ENCODE measurements at places on chromosomes 7 and 10.

DNA sequence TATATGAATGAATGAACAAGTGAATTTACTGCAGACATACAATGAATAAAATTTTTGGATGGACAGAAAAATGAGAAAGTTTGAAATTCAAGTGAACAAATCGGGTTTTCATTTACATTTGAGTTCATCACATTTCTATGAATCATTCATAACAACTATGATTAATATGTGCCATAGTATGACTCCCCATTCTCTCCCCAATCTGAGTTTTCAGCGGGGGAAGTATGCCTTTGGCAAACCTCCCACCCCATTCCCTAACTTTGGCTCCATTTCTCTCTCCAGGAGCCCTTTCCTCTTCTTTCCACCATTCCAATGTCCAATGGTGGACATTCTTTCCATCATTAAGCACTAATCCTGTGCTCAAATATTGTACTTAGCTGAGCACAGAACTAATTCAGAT lies 96.8 kb upstream of the LSM8 start:
- DNase-seq = no peak

- DNase-seq = no peak
These were observed 160.6 kb upstream of the ADO start for GRCh38 chr10:62643606-62644587.

DNA sequence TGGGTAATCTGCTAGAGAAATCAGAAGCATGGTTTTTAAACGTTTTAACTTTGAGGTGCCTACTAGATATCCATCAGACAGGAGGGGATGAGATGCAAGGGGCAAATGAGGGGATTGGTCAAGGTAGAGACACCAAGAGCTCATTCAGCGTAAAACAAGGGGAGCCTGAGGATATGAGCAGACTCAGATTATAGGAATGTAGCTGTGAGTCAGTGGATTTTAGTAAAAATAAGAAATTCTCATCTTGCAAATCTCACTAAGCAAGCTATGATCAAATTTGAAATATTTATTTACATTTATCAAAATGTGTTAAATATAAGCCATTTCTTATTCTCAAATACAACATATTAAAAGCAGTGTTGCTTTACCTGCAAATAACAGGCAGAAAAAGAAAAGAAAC lies 21.4 kb upstream of the TFEC start:
- DNase-seq = no peak

DNA sequence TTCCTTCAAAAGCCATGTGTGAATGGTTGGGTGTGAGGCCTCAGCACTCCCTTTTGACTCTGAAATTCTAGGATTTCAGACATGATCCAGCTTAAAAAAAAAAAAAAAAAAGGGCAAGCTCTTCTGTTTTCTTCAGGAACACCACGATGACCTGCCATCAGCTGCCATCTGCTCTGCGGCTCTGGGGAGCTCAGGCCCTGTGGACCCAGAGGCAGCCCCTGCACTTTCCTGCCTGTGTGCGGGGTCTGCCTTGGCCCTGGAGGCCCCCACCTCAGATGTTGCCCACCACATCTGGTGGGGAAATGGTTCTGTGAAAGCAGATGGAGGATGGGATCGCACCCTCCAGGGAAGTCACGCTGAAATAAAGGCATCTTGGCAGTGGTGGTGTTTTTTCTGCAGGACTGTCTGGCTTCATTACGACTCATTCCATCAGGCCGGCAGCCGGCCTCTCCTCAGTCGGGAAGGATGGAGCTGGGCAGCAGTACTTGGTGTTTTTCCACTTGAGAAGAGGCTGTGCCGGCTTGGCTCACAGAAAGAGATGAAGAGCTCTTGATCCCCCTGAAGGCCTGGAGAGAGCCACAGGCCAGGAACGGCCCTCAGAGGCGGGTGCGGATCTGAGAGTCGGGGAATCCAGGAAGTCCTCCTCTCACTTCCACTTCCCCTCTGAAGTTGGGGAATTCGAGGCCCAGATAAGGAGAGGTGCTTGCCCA lies 66.1 kb upstream of the AQP1 start:
- DNase-seq = no peak

GRCh38 chr7:6691609-6692106 lies 15.1 kb downstream of the ZNF12 start:
- DNase-seq = no peak

GRCh38 chr10:47425813-47426419 lies 41.8 kb upstream of the ZNF488 start:
- no peak for DNase-seq

DNA sequence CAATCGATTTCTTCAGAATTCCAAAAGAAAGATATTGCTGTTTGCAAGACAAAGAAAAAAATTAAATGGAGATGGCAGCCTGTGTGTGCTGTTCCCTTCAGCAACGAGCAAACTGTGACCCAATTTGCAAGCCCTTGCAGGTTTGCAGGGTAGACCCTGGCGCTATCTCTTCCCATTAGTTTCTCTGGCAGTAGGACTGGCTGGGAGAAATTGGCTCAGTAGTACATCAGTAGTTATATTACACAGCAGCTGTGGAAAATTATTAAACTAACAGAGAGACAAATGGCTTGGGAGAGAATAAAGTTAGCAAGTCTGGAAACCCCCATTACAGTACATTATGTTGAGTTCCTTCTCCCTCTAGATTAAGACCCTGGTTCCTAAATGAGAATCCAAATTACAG lies 116.4 kb upstream of the ITGB1 start:
- no peak for DNase-seq

GRCh38 chr10:26950934-26951333 lies 90.2 kb upstream of the ABI1 start:
- no peak for DNase-seq

GRCh38 chr7:130894146-130894908 lies 160.3 kb upstream of the KLF14 start:
- no peak for DNase-seq

DNA sequence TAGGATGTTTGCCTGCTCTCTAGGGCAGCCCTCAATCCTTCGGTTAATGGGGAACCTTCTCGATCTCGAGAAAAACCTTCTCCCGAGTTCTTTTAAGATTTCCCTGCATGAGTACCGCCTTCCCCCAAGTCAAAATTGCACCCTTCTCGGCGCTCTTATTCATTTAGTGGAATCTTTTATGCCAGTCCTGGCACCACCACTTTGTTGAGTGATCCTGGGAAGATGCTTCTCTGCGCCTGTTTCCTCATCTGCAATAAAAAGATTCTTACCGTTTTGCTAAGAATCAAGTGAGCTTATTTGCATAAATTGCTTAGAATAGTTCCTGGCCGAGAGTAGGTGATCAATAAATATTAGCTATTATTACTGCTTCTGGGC lies 697 bp downstream of the ARPC1A start:
- no peak for DNase-seq

DNA sequence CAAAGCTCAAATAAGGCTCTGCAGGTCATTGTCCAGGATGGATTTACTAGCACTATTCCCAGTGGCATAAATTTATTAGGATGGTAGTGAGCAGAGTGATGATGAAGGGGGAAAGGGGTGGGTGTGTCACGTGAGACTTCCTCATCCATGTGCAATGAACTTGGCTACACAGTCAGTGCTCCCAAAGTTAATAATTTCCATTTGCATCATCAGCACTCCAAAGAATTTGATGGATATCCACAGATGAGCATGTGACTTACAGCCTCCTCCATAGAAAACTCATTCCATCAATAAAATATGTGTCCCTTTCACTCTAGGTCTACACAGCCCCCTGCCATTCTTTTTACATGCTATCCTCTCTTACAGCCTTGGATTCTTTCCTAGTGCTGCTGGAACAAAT lies 142.6 kb upstream of the PLPP4 start:
- DNase-seq = no peak

- no peak for DNase-seq
These were observed 38.0 kb upstream of the SPOCK2 start for GRCh38 chr10:72126184-72126871.

- no peak for DNase-seq
These were observed 53.7 kb downstream of the CTTNBP2 start for GRCh38 chr7:117819558-117819957.

- DNase-seq = no peak
These were observed 56.6 kb upstream of the PTN start for GRCh38 chr7:137399827-137400823.

DNA sequence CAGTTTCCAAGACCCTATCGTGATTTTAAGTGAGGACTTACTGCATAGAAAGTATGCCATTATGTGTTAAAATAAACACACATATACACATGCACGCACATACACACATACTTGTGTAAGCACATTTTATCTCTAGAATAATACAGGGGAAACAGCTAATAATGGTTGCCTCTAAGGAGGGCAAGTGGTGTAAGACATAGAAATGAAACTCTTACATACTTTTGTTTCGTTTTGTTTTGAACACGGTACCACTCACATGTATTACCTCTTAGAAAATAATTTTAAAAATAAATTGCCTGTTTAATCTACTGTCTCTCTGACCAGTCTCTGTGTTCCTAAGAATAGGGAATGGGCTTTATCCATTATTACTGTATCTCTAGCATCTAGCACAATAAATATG lies 49.2 kb downstream of the HERPUD2 start:
- DNase-seq = no peak

DNA sequence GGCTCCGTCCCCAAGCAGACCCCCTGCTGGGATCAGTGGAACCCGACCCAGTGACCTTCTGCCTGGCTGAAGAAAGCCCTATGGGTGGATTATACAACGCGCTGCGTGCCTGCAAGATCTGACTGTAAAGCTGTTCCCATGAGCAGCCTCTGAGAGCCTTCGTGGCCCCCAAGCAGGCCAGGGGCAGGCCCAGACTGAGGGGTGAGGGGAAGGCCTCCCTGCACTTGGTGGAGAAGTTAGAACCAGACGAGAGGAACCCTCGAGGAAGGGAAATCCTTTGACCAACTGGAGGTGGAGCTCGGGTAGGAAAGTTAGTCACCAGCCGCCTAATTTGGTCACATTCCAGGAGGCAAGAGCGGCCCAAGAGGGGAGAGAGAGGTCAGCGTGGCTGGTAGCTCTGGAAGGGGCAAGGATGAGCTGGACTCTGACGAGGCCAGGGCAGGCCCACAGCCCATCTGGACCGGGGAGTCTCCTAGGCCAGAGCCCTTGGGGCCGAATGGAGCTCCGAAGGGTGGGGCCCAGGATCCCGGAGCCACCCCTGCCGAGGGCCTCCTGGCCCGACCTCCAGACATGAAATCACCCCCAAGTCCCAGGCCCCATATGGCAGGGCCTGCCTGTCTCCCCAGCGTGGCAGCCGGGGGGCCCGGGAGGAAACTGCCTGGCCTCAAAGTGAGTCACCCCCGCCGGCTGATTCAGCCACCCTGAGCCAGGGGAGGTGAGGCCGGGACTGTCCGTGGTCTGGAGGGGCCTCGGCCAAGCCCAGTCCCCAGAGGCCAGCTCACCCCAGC lies 23.3 kb upstream of the PDGFA start:
- peak; percentile 57 for DNase-seq

DNA sequence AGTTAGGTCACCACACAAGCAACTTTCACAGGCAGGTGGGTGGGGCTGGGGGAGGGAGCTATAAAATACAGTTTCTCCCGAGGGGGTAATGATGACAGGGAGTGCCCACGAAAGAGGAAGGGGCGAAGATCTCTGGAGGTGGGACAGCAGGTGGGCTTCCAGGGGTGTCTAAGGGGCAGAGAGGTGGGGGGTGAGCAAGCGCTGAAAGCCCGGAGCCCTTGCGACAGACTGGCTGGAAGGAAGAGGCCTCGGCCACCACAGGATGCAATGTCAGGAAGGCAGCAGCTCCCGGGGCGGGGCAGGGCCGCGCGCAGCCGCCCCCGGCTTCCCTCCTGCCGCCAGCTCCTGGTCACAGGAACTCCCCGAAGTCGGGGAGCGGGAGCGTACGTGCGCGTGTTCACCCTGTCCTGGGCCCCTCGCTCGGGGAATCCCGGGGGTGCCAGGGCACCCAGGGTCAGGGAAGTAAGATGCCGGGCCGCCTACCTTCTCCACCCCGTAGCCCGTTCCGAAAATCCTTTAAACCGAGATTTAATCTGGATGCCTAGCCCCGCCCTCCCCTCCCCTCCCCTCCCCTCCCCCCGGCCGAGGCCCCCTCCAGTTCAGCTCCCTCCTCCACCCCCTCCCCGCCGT lies 105.2 kb upstream of the PPIF start:
- DNase-seq = peak; percentile 54

- DNase-seq = no peak
These were observed 2.4 kb upstream of the KLF14 start for GRCh38 chr7:130736298-130736900.

GRCh38 chr7:40772096-40772495 lies 637.3 kb downstream of the SUGCT start:
- no peak for DNase-seq

GRCh38 chr7:134485203-134485602 lies 26.3 kb upstream of the AKR1B1 start:
- no peak for DNase-seq

GRCh38 chr10:72649291-72649690 lies 23.4 kb upstream of the MICU1 start:
- DNase-seq = no peak

DNA sequence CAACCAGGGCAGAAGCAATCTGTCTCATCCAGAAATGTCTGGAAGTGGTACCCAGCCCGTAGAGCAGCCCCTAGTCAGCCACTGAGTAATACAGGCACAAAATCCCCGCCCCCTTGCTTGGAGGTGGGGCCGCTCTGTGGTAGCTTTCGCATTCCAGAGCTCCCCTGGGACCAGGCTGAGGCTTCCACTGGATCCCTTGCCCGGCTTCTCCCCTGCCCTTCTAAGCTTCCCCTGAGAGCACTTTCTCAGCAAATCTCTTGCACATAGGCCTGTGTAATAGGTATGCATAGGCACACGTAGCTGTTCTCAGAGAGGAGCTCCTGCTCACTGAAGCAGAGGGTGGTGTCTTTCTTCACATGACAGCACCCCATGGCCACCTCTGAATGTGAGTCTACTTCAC lies 144.2 kb downstream of the BMS1 start:
- no peak for DNase-seq

DNA sequence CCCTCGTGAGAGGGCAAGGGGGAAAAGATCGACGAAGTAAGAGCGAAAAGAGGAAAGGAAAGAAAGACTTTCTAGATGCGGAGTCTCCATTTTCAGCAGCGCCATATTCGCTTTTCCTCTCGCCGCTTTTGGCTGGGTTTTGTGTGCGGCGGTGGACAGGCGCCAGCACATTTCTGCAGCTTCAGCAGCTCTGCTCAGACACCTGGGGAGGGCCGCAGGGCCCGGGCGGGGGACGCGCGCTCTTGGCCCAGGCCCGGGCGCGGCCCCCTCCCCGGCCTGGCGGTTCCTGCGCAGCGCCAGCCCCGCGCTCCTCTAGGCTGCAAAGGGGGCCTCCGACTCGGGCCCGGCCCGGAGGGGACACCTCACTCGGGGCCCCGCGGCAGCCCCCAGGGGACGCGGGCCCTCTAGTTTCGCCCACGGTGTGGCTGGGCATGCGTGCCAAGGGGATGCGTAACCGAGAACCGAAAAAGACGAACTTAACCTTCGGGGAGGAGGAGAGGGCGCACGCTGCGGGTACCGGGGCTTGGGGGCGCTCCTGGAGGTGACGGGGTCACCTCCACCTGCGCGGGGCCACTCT lies 34.5 kb upstream of the EBLN1 start:
- DNase-seq = peak; percentile 64

DNA sequence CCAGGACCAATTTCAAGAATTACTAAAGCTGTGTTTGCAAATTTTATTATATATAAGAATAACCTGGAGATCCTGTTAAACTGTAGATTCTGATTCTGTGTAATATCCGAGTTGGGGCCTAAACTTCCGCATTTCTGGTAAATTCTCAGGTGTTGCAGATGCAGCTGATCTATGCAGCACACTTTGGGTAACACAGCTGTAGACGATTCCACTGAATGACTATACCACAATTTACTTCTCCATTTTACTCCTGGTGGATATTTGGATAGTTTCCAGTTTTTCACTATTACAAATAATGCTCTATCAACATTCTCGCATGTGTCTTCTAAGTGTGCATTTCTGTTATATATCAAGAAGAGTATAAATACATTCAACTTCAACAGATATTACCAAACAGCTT lies 7.5 kb downstream of the GDI2 start:
- DNase-seq = no peak

All from stimulated activated effector memory CD8-positive, alpha-beta T cell treated with anti-CD3 and anti-CD28 coated beads, Interleukin-12 subunit alpha, Interleukin-12 subunit beta, amount 100 ng/mL, for 72 hours (primary cell).